ENCODE measurements at places on chromosomes 13 and 19.

DNA sequence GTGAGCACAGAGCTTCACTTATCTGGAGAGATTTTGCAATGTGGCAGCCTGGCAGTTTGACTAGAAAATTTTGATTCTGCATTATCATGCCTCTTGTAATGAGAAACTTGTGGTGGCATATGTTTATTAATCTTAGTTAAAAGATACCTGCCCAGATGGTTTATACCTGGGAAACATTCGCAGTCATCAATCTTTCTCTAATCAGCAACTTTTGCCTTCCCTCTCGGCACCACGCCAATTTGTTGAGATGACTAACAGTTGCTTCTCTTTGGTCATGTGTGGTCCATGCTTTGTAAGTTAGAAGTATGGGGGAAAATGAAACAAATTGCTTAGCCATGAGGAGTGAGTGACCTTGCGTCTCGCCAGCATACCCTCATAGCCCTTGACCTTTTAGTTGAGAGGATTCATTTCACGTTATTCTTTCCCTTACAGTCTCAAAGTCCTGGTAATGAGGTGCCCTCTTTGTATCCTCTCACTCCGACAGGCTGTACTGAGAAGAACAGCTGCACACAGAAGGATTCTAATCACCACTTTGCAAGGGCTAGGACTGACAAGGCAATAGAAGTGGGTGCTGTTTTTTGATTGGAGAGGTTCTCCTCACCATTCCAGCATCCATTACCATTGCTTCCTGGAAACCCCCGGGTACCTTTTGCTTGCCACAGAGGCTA is 201.4 kb downstream of the OXGR1 start:
- DNase-seq: no peak

DNA sequence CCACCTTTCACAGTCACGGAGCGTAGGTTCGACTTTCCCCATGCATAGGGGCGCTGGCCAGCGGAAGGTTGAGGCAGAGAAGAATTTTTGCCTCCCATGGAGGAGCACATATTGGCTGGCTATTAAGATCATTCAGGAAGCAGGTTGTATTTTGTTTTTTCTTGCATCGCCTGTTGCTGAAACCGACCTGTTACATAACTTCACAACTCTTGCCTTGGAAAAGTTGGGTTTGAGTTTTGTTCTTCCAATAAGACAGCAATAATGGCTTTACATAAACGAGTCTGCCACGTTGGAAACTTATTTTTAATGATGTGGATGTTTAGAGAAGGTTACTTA is 1.4 kb downstream of the UPF1 start:
- DNase-seq: no peak

- DNase-seq: no peak
Measured at GRCh38 chr19:50552540-50552939, 15.7 kb downstream of the LRRC4B start.

GRCh38 chr13:43058831-43059230 is 35.4 kb downstream of the DNAJC15 start:
- no peak for DNase-seq

GRCh38 chr13:25633093-25633492 is 261.3 kb downstream of the ATP8A2 start:
- no peak for DNase-seq

DNA sequence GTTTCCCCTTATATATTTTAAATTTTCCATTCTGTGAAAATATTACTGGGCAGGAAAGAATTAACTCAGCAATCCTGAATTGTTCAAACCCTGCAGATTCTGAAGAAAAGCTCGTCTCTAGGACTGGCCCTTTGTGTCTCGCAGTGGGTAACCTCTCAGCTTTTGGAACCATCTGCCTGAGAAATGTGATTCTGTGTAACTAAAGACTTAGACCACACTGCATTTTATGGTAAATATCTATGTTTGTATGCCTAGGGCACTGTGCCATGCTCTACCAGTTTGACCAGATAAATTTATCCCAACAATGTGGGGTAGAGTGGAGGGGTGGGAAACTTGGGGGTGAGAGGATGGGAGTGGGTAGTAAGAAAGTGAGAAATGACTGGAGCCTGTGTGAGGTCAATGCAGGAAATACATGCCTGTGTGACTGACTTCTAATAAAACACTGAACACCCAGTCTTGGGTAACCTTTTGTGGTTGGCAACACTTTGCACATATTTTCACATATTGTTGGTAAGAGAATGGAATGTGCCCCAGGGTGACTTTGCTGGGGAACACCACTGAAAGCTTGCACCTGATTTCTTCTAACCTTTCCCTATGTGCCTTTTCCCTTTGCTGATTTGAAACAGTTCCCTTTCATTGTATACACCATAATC is 1181.9 kb downstream of the OLFM4 start:
- DNase-seq: no peak

GRCh38 chr13:107006661-107007060 is 438.7 kb upstream of the ARGLU1 start:
- DNase-seq: no peak

DNA sequence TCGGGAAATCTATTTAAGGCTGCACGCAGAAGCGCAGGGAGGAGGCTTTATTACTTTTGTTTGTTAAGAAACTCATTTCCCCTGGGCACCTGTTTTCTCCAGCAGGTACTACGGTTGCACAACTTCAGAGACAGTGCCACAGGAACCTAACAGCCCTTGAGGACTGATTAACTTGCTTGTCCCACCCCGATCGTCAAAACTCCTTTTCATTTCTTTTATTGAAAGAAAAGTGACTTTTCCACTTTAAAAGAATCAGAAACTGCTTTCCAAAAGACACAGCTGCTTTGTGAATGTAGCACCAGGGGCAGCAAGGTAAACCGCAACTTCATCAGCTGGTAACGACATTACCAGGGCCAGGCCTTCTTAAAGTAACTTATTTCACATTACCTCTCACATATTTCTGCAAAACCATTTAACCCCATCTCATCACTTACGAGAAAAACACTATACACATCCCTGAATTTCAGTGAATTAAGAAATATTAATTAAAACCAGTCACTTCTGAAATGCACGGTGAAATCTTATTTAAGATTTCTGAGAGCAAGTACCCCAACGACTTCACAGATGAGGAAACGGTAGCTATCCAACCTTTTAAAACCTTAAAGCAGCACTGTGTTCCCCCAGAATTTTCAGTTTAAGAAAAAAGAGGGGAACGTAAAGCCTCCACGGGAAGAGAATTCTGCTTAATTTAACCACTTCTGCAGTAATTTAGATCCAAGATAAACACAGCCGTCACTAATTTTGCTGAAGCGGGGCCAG is 1.4 kb downstream of the ANKRD10 start:
- DNase-seq: no peak

GRCh38 chr19:17772172-17772571 is 20.9 kb downstream of the FCHO1 start:
- no peak for DNase-seq

DNA sequence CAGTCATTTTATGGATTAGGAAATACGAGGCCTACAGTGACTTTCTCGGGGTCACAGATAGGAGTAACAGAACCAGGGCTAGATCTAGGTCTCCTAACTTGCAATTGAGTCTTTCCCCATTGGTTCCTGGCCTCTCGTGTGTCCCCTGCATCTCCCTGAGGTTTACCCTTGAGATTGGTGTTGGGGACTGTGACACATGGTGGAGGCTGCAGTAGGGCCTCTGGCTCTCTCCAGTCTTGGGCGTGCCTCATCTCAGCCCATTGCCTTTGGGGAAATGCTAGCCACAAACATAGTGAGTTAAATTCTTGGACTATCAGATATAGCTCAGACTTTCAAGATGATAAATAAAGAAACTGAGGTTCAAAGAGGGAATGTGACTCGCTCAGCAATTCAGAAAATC is 212.1 kb downstream of the KCNRG start:
- no peak for DNase-seq

DNA sequence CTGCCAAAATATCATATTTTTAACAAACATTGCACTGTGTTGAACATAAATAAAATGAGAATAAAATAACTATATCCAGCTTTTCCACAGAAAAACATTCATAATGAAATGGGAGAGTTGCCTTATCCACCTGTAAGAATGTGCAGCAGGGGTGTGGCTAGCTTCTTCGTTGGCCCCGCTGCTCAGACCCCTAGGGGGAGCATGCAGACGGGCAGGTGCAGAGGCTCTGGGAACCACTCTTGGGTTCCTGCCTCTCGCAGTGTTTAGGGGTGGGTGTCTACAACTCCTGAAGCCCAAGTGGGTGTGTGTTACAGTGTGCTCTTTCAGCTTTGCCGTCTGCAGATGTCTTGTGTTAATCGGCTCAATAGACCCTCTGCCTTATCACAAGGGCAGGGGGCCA is 121.7 kb downstream of the SLITRK5 start:
- no peak for DNase-seq

DNA sequence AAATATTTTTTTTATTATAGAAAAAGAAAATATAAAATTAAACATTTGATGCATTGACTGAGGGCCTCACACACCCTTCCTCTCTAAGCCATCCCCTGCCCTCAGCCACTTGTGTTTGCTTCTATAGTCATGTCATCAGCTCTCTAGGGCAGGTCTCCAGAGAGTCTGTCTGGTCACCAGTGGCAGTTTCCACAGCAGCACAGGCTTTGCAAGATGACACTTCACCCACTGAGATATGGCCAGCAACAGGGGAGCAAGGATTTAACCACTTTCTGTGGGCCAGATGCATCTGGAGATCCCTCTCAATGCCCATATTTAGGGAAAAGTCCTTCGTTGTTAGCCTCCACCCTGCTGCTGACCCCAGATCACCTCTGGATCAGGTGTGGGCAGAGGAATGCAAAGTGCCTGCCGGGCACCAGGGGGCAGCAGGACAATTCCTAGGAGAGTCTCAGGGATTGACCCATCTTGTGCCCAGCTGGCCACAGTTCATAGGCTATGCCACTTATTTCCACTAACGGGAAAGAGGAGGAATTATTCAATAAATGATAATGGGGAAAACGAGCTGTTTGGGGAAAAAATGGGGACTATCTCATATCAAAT is 4.8 kb downstream of the ABCC4 start:
- DNase-seq: no peak

- no peak for DNase-seq
Measured at GRCh38 chr13:114035583-114036531, 62.0 kb upstream of the C13orf46 start.

DNA sequence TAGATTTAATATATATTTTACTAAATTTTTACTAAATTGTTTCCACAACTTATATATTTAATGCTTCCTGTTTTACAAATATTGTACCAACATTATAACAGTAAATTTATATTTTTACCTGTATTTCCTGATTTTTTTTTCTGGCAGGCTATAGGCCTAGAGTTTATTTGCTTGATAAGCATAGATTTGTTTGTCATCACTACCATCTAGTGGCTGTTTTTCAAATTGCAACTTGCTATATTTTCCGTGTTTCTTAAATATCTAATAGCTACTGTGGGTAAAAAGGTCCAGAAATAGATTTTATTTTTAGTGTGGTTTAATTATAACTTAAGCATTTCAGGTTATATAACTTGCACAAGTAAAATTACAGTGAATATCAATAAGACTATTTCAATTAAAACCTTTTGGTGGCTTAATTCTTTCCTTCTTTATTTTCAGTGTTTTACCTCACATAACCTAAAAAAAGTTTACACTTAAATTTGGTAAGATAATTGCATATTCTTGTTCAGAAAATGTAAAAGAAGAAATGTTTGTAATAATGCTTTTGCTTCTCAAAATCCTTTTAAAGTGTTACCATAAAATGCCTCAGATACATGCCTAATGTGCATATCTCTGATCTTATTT is 60.6 kb downstream of the NDFIP2 start:
- DNase-seq: no peak

DNA sequence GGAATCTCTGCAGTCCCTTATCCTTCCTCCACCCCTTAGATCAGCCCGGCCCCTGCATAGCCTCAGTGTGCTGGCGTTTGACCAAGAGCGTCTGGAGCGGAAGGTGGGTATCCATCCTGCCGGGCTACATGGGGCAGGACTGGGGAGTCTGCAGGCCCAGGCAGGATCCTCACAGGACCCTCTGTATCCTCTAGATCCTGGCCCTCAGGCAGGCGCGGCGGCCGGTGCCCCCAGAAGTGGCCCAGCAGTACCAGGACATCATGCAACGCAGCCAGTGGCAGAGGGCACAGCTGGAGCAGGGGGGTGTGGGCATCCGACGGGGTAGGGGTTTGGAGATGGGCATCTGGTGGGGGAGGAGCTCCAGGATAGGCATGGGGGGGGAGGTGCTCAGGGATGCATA is 8.9 kb downstream of the PODNL1 start:
- DNase-seq: no peak

GRCh38 chr19:1769645-1769985 is 16.3 kb downstream of the ONECUT3 start:
- DNase-seq: no peak

DNA sequence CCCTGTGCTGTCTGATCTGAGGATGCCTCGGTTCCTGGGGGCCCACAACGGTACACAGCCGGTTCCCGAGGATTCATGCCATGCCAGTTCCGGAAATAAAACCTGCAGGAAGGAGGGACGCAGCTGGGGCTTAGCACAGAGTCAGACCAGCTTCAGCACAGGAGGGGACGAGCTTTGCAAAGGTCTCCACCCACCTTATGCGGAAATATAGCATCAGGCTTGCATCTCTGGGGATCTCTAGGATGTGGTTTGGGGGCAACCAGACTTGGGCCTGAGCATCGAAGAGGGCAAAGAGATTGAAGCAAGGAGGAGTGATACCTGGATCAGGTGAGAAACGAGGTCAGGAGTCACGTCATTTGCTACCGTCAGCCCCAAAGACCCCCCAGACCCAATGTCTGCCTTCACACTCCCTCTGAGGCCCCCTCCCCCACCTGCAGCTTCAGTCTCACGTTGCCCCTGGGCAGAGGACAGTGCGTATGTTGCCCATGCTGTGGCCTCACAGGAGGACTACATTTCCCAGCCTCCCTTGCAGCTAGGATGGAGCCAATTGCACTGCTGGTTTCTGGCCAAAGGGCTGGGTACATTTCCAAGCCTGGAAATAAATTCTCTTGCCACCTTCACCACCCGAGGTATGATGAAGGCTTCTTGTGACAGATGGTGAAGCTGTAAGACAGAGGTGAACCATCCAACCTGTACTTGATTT is 12.1 kb downstream of the TYK2 start:
- DNase-seq: no peak

- no peak for DNase-seq
Measured at GRCh38 chr13:81493144-81493543, 1152.2 kb upstream of the SPRY2 start.

DNA sequence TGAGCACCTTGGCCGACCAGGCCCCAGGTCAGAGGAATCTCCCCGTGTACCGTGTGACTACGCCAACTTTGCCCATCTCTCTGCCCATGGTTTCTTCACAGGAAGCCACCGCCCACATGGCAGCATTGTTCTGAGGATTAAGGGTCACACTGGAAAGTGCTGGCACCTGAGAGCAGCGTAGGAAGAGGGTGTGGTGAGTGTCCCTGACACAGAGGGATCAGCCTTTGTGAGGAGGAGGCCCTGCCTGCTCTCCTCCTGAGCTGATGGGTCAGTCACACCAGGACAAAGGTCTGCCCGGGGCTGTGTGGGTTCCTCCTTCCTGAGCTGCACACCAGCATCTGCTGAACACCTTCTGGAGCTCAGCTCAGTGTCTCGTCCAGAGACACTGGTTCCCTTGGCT is 32.2 kb upstream of the SLC15A1 start:
- no peak for DNase-seq

DNA sequence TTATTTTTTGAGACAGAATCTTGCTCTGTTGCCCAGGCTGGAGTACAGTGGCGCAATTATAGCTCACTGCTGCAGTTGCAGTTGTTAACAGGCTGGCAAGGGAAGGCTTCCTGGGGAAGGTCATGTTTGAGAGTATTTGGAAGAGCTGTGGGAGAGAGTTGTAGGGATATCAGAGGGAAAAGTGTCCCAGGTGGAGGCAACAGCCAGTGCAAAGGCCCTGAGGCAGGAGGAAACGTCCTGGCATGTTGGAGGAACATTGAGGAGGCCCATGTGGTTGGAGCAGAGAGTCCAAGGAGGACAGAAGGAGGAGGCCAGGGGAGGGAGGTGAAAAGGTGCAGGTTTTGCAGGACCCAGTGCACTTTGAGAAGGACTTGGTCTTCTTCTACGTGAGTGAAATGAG is 2.2 kb upstream of the DUS3L start:
- no peak for DNase-seq
